ENCODE measurements at places on chromosomes 2 and 18. TPM values are rescaled to one million over a fixed set of nuclear protein-coding genes. Genes with fewer than 3 reads are reported as not detected.

- H3K27ac ChIP-seq: no peak overlapping the region
- DNase-seq: no peak
- no peaks in the 10 kb centered on the region for H3K27me3 ChIP-seq
- H3K4me1 ChIP-seq: no peaks in the 10 kb centered on the region
Measured at GRCh38 chr2:21947046-21947445, 823.3 kb downstream of the TDRD15 start.

GRCh38 chr18:22451796-22452195 is 34.1 kb upstream of the CTAGE1 start:
- no peak overlapping the region for H3K4me3 ChIP-seq
- no peaks in the 10 kb centered on the region for H3K4me1 ChIP-seq
- no peak for DNase-seq
- no peaks in the 10 kb centered on the region for H3K27me3 ChIP-seq

GRCh38 chr2:134988994-134989605 is 58.1 kb downstream of the MAP3K19 start:
- no peak for DNase-seq
- H3K4me1 ChIP-seq: no peaks in the 10 kb centered on the region
- no peak overlapping the region for H3K27ac ChIP-seq
- H3K27me3 ChIP-seq: peaks cover 1% of the 10 kb centered on the region
- peaks cover under 1% of the 10 kb centered on the region for H3K36me3 ChIP-seq

OR6B2 gene
- not detected for total RNA-seq

Measured in activated CD8-positive, alpha-beta T cell treated with anti-CD3 and anti-CD28 coated beads for 36 hours (primary cell).